Heart right ventricle (tissue), 16 donors: ENCODE measurements at places on chromosomes 5 and 9. TPM values are rescaled to one million over a fixed set of nuclear protein-coding genes. Genes with fewer than 3 reads are reported as not detected.

DNA sequence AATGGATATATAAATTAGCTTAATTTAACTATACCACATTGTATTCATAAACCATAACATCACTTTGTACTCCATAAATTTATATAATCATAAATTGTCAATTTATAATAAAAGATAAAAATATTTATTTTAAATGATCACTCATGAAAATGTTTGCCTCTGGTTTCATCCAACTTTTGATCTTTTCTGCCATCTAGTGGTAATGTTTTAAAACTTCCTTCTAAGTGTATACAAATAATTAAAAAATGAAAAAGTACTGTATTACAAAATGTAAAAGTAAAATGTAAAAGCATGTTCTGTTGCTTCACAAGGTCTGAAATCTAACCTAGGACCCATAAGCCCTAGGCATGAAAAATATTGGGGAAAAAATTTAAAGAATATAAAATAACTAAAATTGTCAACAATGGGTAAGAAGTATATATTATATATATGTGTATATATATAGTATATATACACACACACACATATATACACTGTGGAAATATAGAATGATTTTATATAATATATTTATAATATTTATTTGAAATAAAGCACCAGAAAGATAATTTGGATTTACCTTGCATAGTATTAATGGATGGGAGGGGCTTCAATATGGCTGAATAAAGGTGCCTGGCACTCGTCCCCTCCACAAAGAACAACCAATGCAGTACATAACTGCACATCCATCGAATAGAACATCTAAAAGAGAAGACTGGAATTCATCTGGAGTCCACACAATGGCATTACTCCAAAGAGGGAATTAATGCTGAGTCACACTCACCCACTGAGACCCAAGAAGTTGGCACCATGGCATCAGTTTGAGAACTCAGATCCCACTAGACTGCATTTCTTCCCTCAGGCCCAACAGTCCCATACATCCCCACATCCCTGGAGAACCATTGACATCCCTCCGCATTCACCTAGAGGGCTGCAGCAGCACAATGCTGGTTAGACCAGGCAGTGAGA is 32.5 kb downstream of the ANXA1 start:
- no peaks in the 10 kb centered on the region for H3K4me1 ChIP-seq
- H3K36me3 ChIP-seq, result no peaks in the 10 kb centered on the region
- no peaks in the 10 kb centered on the region for H3K27me3 ChIP-seq
- no peak overlapping the region for H3K27ac ChIP-seq
- no peak for DNase-seq

DNA sequence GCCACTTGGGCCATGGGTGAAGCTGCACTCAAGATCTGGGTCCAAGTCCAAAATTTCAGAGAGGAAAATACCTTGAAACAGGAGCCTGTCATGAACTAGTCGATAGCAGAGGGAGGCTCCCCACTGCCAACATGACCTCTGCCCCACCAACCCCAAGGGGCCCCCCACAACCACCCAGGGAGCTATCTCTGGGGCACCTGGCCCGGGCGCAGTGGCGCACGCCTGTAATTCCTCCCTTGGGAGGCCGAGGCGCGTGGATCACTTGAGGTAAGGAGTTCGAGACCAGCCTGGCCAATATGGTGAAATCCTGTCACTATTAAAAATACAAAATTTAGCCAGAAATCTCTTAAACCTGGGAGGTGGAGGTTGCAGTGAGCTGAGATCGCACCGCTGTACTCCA is 20.1 kb upstream of the HMCN2 start:
- H3K27ac ChIP-seq, result no peak overlapping the region
- no peak for DNase-seq
- H3K27me3 ChIP-seq, result no peaks in the 10 kb centered on the region
- H3K4me3 ChIP-seq, result no peak overlapping the region
- no peaks in the 10 kb centered on the region for H3K36me3 ChIP-seq

DNA sequence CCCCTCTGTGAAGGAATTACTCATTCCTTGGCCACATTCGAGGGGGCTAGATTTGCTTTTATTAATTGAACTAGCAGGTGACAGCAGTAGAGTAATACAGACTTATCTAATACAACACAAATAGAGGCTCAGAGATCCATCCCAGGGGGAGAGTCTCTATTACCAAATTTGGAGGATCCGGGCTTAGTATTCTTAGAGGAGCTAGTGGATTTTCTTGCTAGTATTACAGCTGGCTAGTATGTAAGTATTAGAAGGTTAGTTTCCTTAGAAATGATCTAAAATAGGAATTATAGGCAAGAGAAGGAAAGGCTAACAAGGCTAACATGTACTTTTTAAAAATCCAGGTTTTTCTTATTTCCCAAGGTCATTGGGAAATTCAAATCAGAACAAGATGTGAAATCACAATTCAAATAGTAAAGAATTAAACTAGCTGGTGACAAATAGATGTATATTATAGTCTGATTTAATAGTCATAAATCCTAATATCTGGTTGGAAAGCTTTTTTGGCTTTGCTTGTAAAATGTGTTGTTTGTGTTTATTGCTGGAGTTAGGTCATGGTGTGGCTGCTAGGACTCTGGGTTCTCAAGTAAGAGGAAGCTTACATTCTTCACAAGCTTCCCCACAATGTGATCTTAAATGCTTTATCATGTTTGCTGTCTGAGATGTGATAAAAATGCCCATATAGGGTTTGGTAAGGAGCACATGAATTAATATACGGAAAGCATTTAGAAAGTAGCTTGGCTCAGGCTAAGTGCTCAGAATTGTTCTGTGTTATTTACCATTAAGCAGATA is 160.4 kb upstream of the MPDZ start:
- DNase-seq, result no peak
- no peaks in the 10 kb centered on the region for H3K27me3 ChIP-seq
- H3K4me3 ChIP-seq, result no peak overlapping the region
- H3K4me1 ChIP-seq, result peaks cover 3% of the 10 kb centered on the region
- no peaks in the 10 kb centered on the region for H3K36me3 ChIP-seq

GRCh38 chr5:96572864-96573512 is 89.2 kb upstream of the CAST start:
- no peaks in the 10 kb centered on the region for H3K27me3 ChIP-seq
- no peak for DNase-seq
- H3K4me3 ChIP-seq, result no peak overlapping the region
- H3K27ac ChIP-seq, result no peak overlapping the region
- H3K4me1 ChIP-seq, result no peaks in the 10 kb centered on the region

GRCh38 chr9:105044518-105044917 is 116.6 kb upstream of the ABCA1 start:
- no peaks in the 10 kb centered on the region for H3K27me3 ChIP-seq
- H3K4me1 ChIP-seq, result peaks cover 10% of the 10 kb centered on the region
- no peak overlapping the region for H3K4me3 ChIP-seq
- H3K27ac ChIP-seq, result peak overlapping the region; percentile 28
- no peaks in the 10 kb centered on the region for H3K36me3 ChIP-seq

GRCh38 chr9:136614967-136615623 is 47.6 kb upstream of the EGFL7 start:
- H3K27ac ChIP-seq, result peak overlapping the region; percentile 79
- H3K4me3 ChIP-seq, result no peak overlapping the region
- H3K36me3 ChIP-seq, result no peaks in the 10 kb centered on the region
- no peaks in the 10 kb centered on the region for H3K27me3 ChIP-seq
- DNase-seq, result peak; percentile 38

- H3K4me3 ChIP-seq, result no peak overlapping the region
- no peak overlapping the region for H3K27ac ChIP-seq
- DNase-seq, result no peak
- H3K27me3 ChIP-seq, result peaks cover 34% of the 10 kb centered on the region
These were observed 6.0 kb downstream of the INSYN2B start for GRCh38 chr5:169974121-169974770.

DNA sequence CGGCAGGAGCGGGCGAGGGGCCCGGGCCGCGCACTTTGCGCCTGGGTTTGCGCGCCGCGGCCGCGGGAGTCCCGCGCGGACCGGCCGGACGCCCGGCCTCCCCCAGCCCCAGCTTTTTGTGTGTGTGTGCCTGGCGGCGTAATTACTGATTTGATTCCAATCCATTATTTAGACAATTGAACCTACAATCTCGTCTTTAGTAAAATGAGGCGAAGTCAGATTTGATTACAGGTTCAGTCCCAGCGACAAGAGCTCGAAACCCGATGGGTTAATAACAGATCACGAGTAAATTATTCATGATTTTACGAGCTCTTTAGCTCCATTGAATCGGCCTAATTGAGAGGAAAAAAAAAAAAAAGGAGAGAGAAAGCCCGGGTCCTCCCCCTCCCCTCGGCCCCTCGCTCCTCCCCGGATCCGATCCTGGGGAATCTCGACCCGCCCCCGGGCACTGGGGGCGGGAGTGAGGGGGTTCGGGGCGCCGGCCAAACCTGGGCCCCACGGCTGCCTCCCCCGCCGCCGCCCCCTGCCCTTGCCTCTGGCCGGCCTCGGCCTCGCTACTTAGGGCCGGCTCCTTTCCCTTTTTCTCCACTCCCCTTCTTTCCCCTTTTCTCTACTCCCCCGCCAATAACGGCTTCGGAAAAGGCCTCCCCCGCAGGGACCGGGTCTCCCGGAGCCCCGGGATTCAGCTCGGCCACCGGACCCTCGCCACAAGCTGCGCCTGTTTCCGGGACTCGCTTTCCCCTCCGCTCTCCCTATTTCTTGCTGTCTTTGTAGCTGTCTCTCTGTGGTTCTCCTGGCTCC is 6.6 kb downstream of the LHX2 start:
- peaks cover 100% of the 10 kb centered on the region for H3K27me3 ChIP-seq
- H3K4me3 ChIP-seq, result peak overlapping the region; percentile 45
- peaks cover 41% of the 10 kb centered on the region for H3K4me1 ChIP-seq

GRCh38 chr9:115086461-115086860 is 31.5 kb downstream of the TNC start:
- no peak overlapping the region for H3K27ac ChIP-seq
- no peaks in the 10 kb centered on the region for H3K36me3 ChIP-seq
- no peaks in the 10 kb centered on the region for H3K4me1 ChIP-seq
- H3K27me3 ChIP-seq, result no peaks in the 10 kb centered on the region

DNA sequence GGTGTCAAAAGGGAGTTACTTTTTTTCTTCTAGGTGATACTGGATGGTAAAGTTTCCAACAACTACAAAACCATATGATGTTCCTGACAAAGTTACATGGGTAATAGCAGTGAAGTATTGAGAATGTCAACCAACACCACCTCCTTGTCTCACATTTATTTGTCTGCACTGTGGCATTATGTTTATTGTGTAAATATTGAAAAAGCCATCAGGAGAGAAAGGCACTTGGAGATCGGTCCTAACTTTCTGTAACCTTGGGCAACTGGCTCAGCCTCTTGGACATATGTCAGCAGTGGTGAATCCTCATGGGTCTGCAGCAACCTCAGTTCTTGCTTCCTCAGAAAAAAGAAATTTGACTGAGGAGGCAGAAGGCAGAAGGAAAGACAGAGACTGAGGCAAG is 50.0 kb upstream of the ICE1 start:
- no peaks in the 10 kb centered on the region for H3K27me3 ChIP-seq
- H3K4me3 ChIP-seq, result no peak overlapping the region
- DNase-seq, result no peak
- H3K4me1 ChIP-seq, result no peaks in the 10 kb centered on the region
- no peaks in the 10 kb centered on the region for H3K36me3 ChIP-seq

DNA sequence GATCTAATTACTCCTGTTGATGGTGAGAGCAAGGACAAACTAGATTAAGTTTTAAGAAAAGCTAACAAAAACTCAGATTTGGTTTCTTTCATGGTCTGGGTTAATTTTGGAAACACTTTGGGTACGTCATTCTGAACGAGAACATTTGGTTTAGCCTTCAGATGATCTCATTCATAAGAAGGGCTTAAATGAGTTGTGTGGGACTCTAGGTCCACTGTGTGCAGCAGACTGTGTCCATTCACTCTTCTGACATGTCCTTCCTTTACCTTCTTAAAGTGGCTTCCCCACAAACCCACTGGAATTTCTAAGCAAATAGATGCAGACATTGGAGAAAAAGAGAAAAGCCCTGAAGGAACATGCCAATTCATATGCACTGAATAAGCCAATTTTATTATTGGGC is 96.8 kb downstream of the FBXO4 start:
- H3K27ac ChIP-seq, result no peak overlapping the region
- no peaks in the 10 kb centered on the region for H3K27me3 ChIP-seq
- H3K4me3 ChIP-seq, result no peak overlapping the region

- no peaks in the 10 kb centered on the region for H3K27me3 ChIP-seq
- H3K4me3 ChIP-seq, result no peak overlapping the region
- no peak for DNase-seq
- no peaks in the 10 kb centered on the region for H3K4me1 ChIP-seq
These were observed 8.4 kb upstream of the JMY start for GRCh38 chr5:79227484-79228025.

DNA sequence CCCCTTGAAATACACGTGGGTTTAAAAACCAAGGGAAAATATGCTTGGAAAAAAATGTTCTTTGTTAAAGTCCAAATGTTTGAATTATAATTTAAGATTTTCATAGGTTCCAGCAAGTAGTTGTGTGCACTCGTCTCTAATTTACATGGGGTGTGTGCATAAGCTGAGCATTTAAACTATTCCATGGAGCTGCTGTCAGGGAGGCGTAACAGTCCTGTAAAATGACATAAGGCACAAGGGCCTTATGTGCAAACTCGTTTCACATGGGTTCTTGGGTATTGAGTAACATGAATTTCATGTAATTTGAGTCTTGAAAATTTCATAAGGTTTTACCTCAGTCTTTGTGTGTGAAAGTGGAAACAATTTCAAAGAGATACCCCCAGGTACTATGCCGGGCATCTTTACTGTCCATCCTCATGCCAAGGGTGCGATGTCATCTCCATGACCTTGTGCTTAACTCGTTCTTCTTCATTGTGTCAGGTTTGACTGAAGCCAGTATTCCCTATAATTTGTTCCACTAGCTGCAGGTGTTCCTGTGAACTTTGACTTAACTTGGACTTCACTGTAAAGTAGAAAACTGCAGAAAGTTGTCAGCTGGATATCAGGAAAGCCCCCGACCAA is 359.3 kb downstream of the SH3GL2 start:
- no peaks in the 10 kb centered on the region for H3K4me1 ChIP-seq
- H3K36me3 ChIP-seq, result no peaks in the 10 kb centered on the region
- H3K27ac ChIP-seq, result no peak overlapping the region
- no peak for DNase-seq

Gene C9
- total RNA-seq, result not detected

Gene STKLD1
- total RNA-seq, result not detected

Gene PAEP
- not detected for total RNA-seq

Gene ATP10B
- total RNA-seq, result 0.04 TPM

Gene ABO
- total RNA-seq, result 0.25 TPM

Gene ZNF367
- total RNA-seq, result 3.6 TPM

Gene EIF4EBP3
- total RNA-seq, result 16.9 TPM

Gene MOB3B
- 1.2 TPM for total RNA-seq

Gene RAB14
- total RNA-seq, result 50.9 TPM

Gene SPATA31A1
- not detected for total RNA-seq

Gene KLHL3
- total RNA-seq, result 20.4 TPM

Gene COL5A1
- total RNA-seq, result 8.1 TPM

Gene CDC20B
- total RNA-seq, result not detected

Gene HARS2
- total RNA-seq, result 23.3 TPM
